ENCODE measurements at places on chromosomes 7 and 10. TPM values are rescaled to one million over a fixed set of nuclear protein-coding genes. Genes with fewer than 3 reads are reported as not detected.

Gene CCL24
- not detected for total RNA-seq

Gene VSIR
- total RNA-seq = 1.3 TPM

Gene FMC1
- 9.1 TPM for total RNA-seq

Gene GCK
- 0.44 TPM for total RNA-seq

Gene STOX1
- 1.9 TPM for total RNA-seq

Gene SFRP4
- total RNA-seq = 0.41 TPM

Gene SYT15
- total RNA-seq = 14.5 TPM

Gene CSTF2T
- 16.0 TPM for total RNA-seq

Gene CYP3A7
- not detected for total RNA-seq

Gene SLC39A12
- total RNA-seq = not detected

Gene ACHE
- total RNA-seq = 1.4 TPM

Gene CRHR2
- not detected for total RNA-seq

Gene GAD2
- total RNA-seq = not detected

Gene KLF14
- not detected for total RNA-seq

Gene IFIT1
- 4.4 TPM for total RNA-seq

Gene OR2AE1
- total RNA-seq = not detected

Gene PPP1R3C
- 39.8 TPM for total RNA-seq

Gene DDX50
- 37.9 TPM for total RNA-seq

Gene CHST15
- 26.1 TPM for total RNA-seq

Gene MIOS
- 15.1 TPM for total RNA-seq

Gene DNAJC1
- 46.5 TPM for total RNA-seq

Gene CYP3A5
- not detected for total RNA-seq

Gene CXCL12
- total RNA-seq = 65.5 TPM

Gene SRRM3
- 1.4 TPM for total RNA-seq

Gene MALRD1
- 0.27 TPM for total RNA-seq

Gene CALN1
- not detected for total RNA-seq

Gene CCDC201
- not detected for total RNA-seq

Gene LIPJ
- not detected for total RNA-seq

Gene FAM237B
- total RNA-seq = not detected

Gene SPDYE9
- not detected for total RNA-seq

Gene SPDYE6
- total RNA-seq = not detected

Gene EN2
- total RNA-seq = 0.15 TPM

Gene TMEM270
- not detected for total RNA-seq

Gene FAM241B
- total RNA-seq = 13.7 TPM

Gene LLCFC1
- not detected for total RNA-seq

All from chondrocyte (in vitro differentiated cells).